ENCODE measurements at places on chromosomes 11 and 22.

GRCh38 chr11:131886201-131886600 lies 515.8 kb downstream of the NTM start:
- no peaks in the 10 kb centered on the region for H3K36me3 ChIP-seq
- H3K27ac ChIP-seq, result no peak overlapping the region
- H3K27me3 ChIP-seq, result no peaks in the 10 kb centered on the region
- H3K4me3 ChIP-seq, result no peak overlapping the region

DNA sequence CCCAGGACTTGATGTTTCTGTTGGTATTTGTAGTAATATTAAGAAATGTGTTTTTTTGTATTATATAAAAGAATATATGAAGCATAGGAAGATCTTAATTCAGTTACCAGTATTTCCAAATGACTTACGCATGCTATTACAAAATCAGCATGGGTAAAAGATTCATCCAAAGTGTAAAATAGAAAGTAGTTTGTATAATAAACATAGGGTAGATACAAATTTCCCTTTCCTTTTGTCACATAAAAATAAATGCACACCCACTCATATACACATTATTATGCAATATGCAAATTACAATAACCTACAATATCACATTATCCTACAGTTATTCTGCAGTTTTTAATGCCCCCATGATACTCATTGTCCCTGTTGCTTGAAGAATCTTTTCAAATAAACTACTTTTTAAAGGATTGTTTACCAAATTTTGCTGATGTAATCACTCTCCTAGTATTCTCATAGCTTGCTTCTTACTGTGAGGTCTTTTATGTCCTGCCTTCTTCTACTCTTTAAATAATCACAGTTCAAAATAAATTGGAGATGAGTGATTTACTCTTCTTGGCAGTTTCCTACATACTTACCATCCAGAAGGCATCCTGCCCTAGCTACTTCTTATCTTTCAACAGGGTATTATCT lies 244.0 kb downstream of the CASP12 start:
- H3K4me1 ChIP-seq, result no peaks in the 10 kb centered on the region
- peaks cover 19% of the 10 kb centered on the region for H3K36me3 ChIP-seq
- H3K27me3 ChIP-seq, result no peaks in the 10 kb centered on the region
- no peak for DNase-seq
- H3K27ac ChIP-seq, result no peak overlapping the region

GRCh38 chr11:94184846-94185245 lies 56.2 kb downstream of the PANX1 start:
- H3K36me3 ChIP-seq, result peaks cover 24% of the 10 kb centered on the region
- H3K4me1 ChIP-seq, result 0 out of 2 replicates have a peak, but pooled peaks cover 2% of the 10 kb centered on the region
- DNase-seq, result no peak
- no peak overlapping the region for H3K27ac ChIP-seq

- H3K27ac ChIP-seq, result no peak overlapping the region
- no peaks in the 10 kb centered on the region for H3K36me3 ChIP-seq
These were observed 127.6 kb upstream of the C11orf58 start for GRCh38 chr11:16610738-16611388.

GRCh38 chr22:49034836-49035817 lies 792.5 kb downstream of the BRD1 start:
- no peaks in the 10 kb centered on the region for H3K27me3 ChIP-seq
- H3K27ac ChIP-seq, result no peak overlapping the region
- DNase-seq, result no peak
- peaks cover 6% of the 10 kb centered on the region for H3K36me3 ChIP-seq
- H3K4me1 ChIP-seq, result no peaks in the 10 kb centered on the region

- H3K4me3 ChIP-seq, result no peak overlapping the region
- no peaks in the 10 kb centered on the region for H3K4me1 ChIP-seq
- peaks cover under 1% of the 10 kb centered on the region for H3K36me3 ChIP-seq
- no peak for DNase-seq
- H3K27me3 ChIP-seq, result no peaks in the 10 kb centered on the region
These were observed 170.6 kb upstream of the SOX6 start for GRCh38 chr11:16526947-16527346.

GRCh38 chr11:67270256-67271204 lies 4.3 kb downstream of the GRK2 start:
- peaks cover 11% of the 10 kb centered on the region for H3K36me3 ChIP-seq
- H3K27ac ChIP-seq, result no peak overlapping the region
- H3K27me3 ChIP-seq, result no peaks in the 10 kb centered on the region
- peak overlapping the region; percentile 28 for H3K4me3 ChIP-seq
- H3K4me1 ChIP-seq, result peaks cover 12% of the 10 kb centered on the region
- peak; percentile 70 for DNase-seq

Data from H9 (cell line).